Endodermal cell (in vitro differentiated cells): ENCODE measurements at places on chromosomes 6 and 20. TPM values are rescaled to one million over a fixed set of nuclear protein-coding genes. Genes with fewer than 3 reads are reported as not detected.

SLC24A3 gene
- total RNA-seq, result 1.8 TPM in 2 replicates

DNA sequence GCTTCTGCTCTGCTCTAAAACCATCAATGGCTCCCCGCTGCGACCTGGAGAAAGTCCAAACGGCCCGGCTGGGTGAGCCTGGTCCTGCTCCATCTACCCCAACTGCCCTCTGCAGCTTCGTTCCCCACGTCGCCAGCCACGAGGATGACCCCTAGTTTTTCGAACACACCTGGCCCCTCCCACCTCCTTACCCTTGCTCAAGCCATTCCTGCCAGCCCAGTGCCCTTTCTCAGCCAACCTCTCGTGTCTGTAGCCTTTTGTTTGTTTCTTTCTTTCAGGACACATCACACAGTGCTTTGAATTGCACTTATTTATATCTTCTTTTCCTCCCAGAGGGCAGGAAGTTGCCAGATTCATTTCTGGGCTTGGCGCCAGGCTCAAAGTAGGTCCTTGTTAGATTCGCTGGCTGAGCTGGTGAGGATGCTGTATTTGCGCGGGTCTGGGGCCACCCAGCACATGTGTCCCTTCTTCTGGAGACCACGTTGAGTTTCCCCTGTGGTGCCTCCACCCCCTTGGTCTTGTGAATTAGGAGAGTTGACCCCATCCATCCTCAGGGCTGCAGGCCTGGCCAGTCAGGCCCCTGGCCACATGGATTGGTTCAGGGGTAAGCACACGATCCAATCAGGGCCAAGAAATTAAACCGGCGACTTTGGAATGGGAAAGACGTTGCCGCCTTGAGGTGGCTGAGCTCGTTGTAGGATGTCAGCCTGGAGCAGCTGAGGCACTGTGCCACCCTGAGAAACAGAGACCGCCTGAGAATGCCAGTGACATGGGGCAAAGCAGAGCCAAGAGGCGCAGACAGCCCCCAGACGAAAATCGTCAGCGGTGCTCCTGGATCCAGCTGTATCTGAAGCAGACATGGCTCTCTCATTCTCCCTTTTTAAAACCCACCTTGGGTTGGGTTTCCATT lies 156.0 kb downstream of the CEBPB start:
- DNase-seq, result peak; percentile 47

RAD21L1 gene
- total RNA-seq, result 1.3 to 1.4 TPM in 2 of 3 replicates, not detected in the other

DNA sequence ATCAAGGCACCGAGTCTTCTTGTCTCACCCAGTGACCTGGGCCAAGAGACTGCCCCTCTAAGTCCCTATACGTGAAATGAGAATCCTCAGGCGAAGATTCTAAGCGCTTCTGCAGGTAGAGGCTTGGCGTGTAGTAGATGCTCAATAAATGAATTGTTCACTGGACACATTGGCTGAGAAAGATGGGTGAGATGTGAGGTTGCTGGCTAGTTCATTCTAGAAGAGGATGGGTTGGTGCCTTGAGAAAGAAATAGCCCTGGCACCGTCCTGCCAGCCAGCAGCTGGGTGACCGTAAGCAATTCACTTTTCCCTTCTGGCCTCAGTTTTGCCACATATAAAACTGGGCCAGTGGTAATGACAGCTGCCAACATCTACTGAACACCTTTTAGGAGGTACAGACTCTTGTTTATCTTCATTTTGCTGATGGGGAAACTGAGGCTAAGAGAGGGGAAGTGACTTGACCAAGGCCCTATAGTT lies 1.4 kb downstream of the SRC start:
- DNase-seq, result no peak

- no peak for DNase-seq
Measured at GRCh38 chr6:54335871-54336270, 27.6 kb downstream of the TINAG start.

GRCh38 chr20:7758406-7758805 lies 181.9 kb downstream of the HAO1 start:
- no peak for DNase-seq

GRCh38 chr6:152008779-152009178 lies 201.3 kb downstream of the ESR1 start:
- no peak for DNase-seq

SCRT2 gene
- not detected in 2 replicates for total RNA-seq

DNA sequence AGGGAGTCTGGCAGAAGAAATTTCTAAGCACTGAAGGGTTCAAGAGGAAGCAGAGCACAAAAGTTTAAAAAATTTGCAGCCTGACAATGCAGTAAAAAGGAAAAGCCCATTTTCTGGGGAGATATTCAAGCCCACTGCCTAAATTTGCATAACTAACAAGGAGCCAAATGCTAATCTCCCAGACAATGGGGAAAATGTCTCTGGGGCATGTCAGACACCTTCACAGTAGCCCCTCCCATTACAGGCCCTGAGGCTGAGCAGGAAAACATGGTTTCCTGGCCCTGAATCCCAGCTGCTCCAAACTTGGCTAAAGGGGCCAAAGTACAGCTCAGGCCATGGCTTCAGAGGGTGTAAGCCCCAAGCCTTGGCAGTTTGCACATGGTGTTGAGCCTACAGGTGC lies 908.5 kb upstream of the MANEA start:
- no peak for DNase-seq

DNA sequence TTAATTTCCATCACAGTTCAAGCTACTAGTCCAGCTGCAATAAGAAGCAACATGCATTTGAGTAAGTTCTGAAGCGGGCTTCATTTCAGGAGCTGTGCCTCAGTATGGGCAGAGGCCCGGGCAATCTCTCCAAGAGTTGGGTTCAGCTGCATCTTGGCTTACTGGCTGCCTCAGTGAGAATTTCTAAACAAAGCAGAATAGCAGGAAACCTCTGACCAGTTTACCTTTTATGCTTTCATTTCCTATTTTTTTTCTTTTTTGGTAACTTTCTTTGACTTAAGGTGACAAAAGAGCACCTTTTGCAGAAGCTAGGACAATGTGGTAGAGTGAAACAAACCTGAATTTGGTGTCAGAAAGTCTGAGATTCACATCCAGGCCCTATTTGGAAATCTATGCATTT lies 51.0 kb upstream of the FBXO30 start:
- no peak for DNase-seq

- peak; percentile 63 for DNase-seq
Measured at GRCh38 chr20:62088258-62089127, 22.8 kb upstream of the TAF4 start.

TFAP2A gene
- total RNA-seq, result 0.69 to 0.82 TPM (median 0.75 TPM) in 3 replicates

- DNase-seq, result no peak
Measured at GRCh38 chr6:27978705-27979104, 21.7 kb downstream of the OR2B6 start.

DNA sequence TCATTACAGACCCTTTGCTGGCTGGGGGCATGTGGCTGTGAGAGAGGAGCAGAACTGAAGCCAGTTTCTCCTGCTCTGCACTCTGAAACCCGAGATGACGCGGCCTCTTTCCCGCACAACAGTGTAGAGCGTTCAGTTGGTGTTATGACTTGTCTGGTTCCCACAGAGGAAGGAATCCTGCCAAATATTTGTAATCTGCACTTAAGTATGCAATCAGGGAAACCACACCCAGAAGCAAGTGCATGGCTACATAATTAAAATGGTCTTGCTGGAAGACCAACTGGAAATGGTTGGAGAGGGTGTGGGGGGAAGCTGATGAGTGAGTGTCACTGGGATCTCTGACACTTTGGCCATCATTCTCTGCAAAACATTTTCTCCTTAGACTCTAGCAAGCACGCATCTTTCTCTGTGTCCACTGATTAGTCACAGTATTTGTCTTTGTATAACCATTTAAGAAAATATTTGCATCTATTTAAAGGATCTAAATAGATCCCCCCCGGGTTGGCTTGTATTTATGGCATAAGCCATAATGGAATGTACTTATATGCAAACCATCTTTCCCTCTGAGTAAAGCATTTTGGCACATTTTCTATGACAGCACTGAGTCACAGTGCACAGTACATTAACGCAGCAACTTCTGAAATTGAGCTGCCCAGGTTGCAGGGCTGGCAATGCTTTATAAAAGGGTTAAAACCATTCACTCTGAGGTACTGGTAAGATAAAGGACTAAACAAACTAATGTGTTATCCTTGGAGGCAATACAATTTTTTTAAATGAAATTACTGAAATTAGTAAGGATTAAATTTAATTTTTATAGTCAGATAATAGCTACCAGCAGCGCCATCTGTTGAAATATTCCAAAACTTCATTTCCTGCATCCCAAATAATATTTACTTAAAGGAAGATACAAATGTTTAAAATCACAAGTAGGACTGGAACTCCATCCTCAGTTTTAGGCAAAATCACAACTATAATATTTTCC lies 76.7 kb downstream of the FOXC1 start:
- DNase-seq, result no peak

GRCh38 chr6:1636272-1636825 lies 26.6 kb downstream of the FOXC1 start:
- DNase-seq, result no peak

- DNase-seq, result no peak
Measured at GRCh38 chr20:51162015-51162414, 139.1 kb upstream of the KCNG1 start.

DNA sequence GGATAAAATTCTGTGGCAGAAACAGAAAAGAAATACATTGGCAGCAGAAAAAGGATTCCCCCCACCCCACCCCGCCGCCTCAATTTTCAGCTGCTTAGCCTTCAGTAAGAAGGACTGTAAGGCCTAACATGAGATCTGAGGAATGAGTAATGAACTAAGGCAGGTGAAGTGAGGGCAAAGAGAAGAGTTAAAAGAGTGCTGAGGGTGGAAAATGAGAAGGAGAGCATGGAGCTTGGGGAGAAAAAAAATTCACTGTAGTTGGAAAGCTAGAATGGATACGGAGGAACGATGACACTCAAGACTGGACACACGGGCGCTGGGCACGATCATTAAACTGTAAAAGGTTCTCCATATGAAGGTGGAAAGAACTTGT lies 14.6 kb downstream of the POM121L2 start:
- no peak for DNase-seq

GNMT gene
- total RNA-seq, result 0.29 and 0.84 TPM in 2 replicates

DNA sequence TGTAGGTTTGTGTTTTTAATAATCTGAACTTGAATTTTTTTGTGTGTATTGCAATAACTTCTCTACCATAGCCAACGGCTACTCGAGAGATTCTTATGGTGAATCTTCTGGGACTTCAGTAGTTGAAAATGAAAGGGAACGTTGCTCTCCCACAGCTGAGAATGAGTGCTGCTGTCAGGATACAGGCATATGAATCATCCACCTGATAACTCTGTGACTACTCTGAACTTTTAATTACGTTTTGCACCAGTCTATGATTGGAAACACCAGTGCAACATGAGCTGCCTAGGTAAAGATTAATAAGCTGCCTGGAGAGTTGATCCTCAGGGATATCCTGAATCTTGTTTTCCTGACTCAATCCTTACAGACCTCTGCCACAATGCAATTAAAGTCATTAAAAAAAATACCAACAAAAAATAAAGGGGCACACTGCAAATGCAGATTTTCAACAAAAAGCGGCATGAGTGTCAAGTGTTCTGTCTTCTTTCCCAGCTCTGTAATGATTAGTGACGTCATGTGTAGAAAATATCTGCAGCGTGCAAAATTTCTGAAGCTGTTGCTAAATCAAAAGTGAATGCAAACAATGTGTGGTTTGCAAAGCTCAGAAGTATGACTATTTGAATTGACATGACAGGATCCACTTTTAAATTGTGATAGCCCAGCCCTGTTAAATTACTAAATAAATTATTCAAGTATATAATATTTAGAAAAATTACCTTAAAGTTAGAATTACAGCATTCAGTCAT lies 432.2 kb downstream of the HTR1B start:
- DNase-seq, result no peak

- DNase-seq, result no peak
Measured at GRCh38 chr20:34328928-34329677, 25.9 kb upstream of the AHCY start.

- no peak for DNase-seq
Measured at GRCh38 chr6:22067122-22067521, 229.7 kb downstream of the PRL start.

SUMO4 gene
- 1.9 and 2.4 TPM in 2 replicates for total RNA-seq

- no peak for DNase-seq
Measured at GRCh38 chr6:148250975-148251685, 91.5 kb upstream of the SASH1 start.

FAM217A gene
- total RNA-seq, result not detected in 3 replicates

GRCh38 chr20:25015986-25016385 lies 23.4 kb upstream of the APMAP start:
- peak; percentile 38 for DNase-seq

ENPP5 gene
- 12.8 to 13.9 TPM (median 12.9 TPM) in 3 replicates for total RNA-seq

DNA sequence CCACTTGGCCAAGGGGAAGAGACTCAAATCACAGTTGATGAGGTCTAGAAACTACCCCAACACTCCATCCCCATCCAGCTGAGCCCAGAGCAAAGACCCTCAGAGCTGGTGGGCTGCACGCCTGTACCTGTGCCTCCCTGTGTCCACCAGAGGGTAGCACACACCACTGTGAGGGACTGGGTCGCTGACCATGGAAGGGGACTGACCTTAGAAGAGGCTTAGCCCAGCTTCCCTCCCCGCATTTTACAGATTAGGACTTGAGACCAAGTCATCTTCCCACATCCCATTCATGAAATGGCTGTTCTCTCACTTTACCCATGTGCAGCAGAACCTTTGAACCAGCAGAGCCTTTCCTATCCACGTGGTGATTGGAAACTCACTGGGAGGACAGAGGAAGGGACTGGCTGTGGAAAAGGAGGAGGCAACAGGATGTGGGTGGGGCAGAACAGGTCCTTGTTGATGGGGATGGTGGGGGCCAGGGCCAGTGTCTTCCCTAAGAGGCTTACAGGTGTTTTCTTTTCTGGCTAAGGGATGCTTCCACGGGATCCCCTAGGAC lies 44.3 kb downstream of the CPXM1 start:
- DNase-seq, result peak; percentile 90

GRCh38 chr6:110095101-110095500 lies 84.4 kb downstream of the WASF1 start:
- no peak for DNase-seq

GRCh38 chr6:4904461-4905025 lies 99.3 kb downstream of the RPP40 start:
- DNase-seq, result no peak
